ENCODE measurements at places on chromosomes 6 and 20.

DNA sequence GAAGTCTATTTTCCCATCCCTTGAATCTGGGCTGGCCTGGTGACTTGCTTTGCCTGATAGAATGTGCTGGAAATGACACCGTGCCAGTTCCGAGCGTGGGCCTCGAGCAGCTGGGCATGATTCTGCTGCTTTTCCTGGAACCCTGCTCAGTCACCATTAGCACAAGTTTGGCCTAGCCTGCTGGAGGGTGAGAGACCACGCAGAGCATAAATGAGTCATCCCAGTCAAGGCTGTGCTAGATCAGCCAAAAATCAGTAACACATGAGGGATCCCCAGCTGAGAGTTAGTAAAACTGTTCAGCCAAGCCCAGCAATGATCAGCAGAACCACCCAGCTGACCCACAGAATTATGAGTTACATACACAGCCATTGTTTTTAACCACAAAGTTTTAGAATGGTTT lies 74.8 kb upstream of the TOP1 start:
- no peak for DNase-seq

DNA sequence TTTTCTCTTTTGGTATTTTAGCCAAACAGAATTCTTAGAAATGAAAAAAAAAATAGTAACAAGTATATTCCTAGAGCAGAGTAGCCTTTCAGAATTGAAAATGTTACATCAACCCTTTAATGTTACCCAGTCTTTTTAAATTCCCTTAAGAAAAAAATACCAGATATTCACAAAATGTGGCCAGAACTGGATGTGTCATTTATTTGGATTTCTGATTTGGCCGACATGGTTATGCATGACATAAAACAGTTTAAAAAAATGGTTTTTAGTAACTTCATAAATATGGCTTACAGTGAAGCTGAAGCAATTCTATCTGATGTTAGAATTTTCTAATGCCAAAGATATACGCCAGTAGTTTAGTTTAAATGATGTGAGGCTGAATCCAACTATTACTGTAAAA lies 112.0 kb downstream of the ATXN1 start:
- DNase-seq, result no peak

DNA sequence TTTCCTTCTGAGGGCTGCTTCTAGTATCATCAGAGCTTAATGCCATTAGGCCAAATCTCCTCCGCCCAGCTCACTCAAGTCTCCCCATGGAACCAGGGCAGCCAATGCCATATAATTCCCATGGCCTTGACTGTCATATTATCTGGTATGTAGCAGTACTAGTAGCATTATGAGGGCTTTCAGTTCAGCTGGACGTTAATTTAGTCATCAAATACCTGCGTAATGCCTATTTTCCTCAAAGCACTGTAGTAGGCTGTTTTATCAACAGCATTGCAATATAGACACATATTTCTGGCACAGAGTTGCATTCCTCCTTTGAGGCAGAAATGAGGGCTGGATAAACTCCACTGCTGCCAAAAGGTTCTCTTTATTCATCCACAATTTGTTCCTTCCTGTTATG lies 1.7 kb downstream of the KCTD20 start:
- DNase-seq, result no peak

- no peak for DNase-seq
These were observed 30.5 kb upstream of the RPP40 start for GRCh38 chr6:5034328-5034727.

DNA sequence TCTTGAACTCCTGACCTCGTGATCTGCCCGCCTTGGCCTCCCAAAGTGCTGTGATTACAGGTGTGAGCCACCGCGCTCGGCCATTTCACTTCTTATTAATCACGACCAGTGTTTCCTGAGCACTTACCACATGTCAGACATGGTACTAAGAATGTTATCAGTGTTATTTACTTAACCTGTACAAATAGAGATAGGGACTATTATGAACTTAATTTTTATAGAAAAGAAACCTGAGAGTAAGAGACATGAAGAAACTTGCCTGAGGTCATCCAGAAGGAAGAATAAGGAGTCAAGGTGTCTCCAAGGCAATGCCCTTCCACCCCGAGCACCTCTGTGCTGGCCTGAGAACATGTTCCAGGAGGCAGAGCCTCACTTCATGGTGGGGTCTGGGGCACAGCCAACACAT lies 29.3 kb upstream of the EZR start:
- DNase-seq, result no peak

DNA sequence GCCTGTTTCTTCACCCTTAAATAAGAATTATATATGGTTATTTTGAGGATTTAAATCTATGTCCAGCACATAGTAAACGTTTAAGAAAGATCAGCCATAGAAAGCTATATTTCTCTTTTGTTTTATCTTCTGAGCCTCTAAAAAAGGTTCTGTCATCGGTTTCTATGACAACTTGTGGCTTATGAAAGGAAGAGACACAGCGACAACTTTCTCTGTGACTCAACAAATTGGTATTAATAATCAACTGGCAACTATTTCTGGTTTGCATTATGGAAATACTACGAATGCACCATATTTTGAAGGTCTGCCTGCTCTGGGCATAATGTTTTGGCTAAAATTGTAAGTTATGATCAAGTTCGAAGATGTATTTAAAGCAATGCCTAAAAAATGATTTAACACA lies 751.0 kb downstream of the CD109 start:
- no peak for DNase-seq

- DNase-seq, result no peak
These were observed 28.9 kb upstream of the CD83 start for GRCh38 chr6:14088600-14089192.

GRCh38 chr6:158645064-158646022 lies 800 bp upstream of the DYNLT1 start:
- DNase-seq, result no peak

DNA sequence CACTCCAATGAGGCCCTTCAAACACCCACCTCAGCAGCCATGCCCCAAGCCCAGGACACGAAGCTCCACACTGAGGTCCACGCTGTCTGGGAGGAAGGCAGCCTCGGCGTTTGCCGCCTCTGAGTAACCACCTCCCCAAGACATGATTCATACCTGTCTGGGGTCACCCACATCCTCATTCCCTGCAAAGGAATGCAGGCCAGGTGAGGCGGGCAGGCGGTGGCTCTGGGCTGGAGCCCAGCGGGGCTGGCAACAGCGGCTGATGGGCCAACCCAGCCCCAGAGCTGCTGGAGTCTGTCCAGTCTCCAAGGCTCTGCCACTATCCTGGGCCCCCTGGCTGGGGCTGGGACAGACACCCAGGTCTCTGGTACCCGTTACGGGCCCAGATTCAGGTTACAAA lies 14.8 kb downstream of the PMEPA1 start:
- no peak for DNase-seq
